ENCODE measurements at places on chromosomes 3 and 15.

DNA sequence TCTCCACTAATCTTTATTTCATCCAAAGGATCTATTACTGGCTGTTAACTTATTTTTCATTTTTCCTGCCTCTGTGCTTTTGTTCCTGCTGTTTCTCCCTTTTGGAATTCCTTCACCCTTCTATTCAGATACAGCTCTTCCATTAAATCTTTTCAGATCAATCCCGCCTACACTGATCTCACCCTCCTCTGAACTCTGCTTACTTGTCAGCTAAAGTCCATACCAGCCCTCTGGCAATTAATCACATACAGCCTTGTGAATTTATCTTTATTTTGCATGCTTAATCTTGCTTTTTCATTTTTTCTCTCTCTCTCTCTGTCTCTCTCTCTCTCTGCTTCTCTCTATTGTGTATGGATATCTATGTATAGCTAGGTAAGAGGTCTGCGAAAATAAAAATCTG, 100.8 kb upstream of the UMPS start:
- DNase-seq, result no peak

GRCh38 chr3:119073258-119074001, 38.8 kb upstream of the IGSF11 start:
- DNase-seq, result no peak

DNA sequence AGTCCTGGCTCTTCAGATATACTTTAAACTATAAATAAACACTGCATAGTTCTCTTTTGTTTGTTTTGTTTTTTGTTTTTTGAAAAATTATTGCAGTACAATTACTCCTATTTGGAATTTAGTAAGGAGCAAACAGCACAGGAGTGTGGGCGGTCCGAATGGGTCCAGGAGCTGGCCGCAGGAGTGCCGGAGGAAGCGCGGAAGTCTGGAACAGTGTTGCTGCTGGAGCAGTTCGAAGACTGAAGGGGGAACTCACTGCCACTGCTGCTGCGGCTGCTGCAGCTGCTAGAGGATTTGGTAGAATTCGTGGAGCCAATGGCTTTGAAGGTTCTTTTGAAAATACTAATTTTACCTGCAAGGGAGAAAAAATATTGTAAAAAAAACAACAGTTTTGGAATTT, 329.9 kb downstream of the ZNF385D start:
- DNase-seq, result no peak

- no peak for DNase-seq
These were observed 48.9 kb downstream of the FAIM start for GRCh38 chr3:138657508-138657907.

GRCh38 chr3:152902141-152902669, 67.3 kb downstream of the P2RY1 start:
- DNase-seq, result peak; percentile 2

DNA sequence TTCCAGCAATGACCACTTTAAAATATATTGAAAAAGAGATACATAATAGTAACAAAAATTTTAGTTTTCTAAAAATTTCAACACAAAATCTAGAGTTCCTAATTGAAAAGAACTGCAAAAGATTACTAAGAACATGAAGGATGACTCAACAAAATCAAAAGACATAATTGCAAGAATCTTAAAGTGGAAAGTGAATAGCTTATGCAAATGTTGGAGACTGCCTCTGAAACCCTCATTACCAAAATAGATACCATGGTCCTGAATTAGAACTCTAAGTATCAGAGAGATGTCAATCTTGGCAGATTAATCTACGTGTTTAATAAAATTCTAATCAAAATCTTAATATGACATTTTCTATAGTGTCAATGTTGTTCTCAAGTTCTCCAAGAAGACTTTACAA, 60.7 kb upstream of the SGO1 start:
- no peak for DNase-seq

DNA sequence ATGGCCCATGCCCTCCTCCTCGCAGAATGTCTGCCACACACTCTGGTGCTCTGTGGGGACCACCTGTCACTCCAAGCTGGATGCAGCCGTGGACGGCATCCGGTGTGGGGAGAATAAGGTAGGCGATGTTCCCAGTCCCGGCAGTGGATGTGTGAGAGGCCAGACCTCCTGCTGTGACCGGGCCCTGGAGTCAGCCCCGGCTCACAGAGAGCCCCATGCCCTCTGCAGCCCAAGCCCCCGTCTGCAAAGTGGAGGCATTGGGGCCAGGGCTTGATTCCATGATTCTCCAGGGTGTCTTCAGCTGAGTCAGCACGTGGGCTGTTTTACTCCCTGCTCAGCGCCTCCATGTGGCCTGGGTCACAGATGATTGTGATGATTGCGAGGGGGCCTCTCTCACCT, 32.2 kb downstream of the GOLGA6L10 start:
- no peak for DNase-seq

DNA sequence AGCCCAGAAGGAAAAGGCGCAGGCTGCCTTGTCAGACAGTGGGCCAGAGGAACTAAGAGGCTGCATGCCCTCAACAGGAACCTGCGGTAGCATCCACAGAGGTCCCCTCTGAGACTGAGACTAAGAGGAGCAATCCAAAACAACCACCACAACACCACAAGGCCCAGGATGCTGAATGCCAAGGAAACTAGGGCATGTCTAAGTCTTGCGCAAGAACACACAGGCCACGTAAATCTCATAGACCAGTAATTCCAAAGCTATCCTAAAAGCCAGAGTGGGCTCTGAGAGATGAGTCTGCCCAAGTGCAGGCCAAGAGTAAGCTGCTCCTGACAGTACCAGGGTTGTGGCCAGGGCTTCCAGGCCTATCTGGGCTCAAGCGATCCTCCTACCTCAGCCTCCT, 12.9 kb downstream of the MON1A start:
- DNase-seq, result peak; percentile 65

DNA sequence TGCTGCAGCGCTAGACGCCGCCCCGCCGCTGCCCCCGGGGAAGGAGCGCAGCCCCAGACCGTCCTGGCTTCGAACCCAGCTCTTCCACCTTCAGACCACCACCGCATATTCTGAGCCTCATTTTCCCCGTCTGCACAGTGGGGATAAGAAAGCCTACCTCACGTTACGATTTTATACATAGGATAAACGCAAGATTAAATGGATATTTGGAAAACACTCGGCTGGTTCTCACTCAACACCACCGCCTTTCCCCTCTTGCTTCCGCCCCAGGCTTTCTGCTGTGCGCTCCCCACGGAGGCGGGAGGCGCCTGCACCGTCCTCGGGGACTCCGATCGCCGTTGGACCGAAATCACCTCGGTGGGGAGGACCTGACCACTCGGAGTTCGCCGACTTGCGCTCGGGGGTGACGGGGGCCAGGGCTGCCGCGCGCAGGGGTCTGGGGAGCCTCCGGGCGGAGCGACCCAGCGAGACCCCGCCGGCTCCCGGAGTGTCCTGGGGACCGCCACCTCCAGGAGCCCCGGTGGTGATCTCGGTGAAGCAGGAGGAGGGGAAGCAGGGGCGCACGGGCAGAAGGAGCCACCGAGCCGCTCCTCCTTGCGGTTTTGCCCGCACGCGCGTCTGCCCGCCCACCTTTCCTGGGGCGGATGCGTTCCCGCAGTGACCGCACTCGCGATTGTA, 4.0 kb downstream of the FBXL22 start:
- peak; percentile 46 for DNase-seq

GRCh38 chr3:84967767-84968581, 9.2 kb downstream of the CADM2 start:
- DNase-seq, result no peak

DNA sequence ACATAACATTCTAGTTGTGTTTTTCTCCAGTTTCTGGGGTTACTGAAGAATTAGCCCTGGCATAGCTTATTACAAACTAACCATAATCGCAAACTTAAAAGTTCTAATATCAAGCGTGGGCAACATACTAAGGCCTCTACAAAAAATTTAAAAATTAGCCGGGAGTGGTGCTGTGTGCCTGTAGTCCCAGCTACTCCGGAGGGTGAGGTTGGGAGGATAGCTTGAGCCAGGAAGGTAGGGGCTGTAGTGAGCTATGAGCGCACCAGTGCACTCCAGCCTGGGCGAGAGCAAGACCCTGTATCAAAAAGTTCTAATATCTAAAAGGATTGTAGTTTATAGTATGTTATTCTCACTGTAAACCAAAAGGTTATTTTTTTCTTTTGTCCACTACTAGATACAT, 1.1 kb downstream of the OIP5 start:
- DNase-seq, result no peak

- DNase-seq, result peak; percentile 41
These were observed 270.2 kb upstream of the THBS1 start for GRCh38 chr15:39310633-39311032.

GRCh38 chr3:82561784-82562183, 800.3 kb upstream of the GBE1 start:
- no peak for DNase-seq

- peak; percentile 57 for DNase-seq
These were observed 448 bp downstream of the PLXNB1 start for GRCh38 chr3:48429317-48429959.

- no peak for DNase-seq
These were observed 13.1 kb upstream of the VIPR1 start for GRCh38 chr3:42489116-42489936.

- DNase-seq, result peak; percentile 71
These were observed 491.8 kb downstream of the SQOR start for GRCh38 chr15:46126581-46126980.

DNA sequence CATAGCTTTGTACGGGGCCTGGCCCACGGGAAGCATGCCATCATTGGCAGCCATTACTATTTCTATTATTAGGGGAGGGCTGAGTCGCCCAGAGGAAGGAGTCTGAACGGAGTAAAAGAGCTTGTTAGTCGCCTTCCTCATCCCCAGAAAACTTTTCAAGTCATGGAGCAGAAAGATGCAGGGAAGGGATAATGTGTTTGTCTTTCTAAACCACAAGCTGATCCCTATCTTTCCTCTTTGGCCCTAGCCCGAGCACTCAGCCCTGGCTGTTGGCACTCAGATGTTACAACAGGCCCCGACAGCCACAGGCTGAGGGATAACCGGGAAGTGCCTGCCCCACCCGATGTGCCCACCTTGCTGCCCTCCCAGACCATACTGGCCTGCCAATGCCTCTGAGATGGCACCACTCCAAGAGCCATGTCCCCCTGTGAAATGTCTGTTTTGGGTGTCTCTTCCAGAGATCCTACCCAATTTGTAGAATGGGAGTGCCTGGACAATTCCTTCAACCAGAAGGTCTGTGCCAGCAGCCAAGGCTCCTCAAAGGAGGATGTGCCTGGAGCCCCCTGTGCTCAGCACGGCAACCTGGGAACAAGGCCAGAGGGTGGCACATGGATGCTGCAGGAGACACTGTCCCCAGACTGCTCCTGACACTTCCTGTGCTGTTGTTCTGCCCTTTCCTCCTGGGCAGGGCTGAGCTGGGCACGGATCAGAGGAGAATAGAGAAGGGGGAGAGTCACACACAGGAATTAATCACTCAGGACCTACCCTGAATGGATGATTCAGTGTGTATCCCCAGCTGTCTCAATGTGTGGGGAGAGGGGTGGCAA, 10.8 kb downstream of the PAK6 start:
- DNase-seq, result peak; percentile 90

- DNase-seq, result no peak
These were observed 33.0 kb upstream of the ARL14 start for GRCh38 chr3:160643994-160644393.

DNA sequence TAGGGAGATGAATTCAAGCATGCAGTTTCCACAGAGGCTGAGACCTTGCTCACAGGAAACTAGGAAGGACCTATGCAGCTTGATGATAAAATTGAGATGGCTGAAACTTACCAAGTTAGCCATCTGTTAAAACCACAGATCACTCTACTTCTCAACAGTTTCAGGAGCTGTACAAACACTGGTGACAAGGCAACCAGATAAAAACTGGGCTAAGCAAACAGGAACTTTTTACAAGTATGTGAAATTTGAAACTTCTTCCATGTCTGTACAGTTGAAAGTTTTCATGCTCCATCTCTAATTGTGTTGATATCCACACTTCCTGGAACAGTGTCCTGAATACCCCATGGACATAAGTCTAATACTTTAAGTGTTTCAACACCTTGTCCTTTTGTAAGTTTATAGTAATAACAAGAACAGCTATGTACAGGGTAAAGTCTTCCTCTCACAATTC, 78.2 kb downstream of the FAIM start:
- peak; percentile 87 for DNase-seq

- no peak for DNase-seq
These were observed 178.8 kb downstream of the POTEB3 start for GRCh38 chr15:21261396-21261964.

- DNase-seq, result no peak
These were observed 33.1 kb downstream of the LPP start for GRCh38 chr3:188187053-188187452.

DNA sequence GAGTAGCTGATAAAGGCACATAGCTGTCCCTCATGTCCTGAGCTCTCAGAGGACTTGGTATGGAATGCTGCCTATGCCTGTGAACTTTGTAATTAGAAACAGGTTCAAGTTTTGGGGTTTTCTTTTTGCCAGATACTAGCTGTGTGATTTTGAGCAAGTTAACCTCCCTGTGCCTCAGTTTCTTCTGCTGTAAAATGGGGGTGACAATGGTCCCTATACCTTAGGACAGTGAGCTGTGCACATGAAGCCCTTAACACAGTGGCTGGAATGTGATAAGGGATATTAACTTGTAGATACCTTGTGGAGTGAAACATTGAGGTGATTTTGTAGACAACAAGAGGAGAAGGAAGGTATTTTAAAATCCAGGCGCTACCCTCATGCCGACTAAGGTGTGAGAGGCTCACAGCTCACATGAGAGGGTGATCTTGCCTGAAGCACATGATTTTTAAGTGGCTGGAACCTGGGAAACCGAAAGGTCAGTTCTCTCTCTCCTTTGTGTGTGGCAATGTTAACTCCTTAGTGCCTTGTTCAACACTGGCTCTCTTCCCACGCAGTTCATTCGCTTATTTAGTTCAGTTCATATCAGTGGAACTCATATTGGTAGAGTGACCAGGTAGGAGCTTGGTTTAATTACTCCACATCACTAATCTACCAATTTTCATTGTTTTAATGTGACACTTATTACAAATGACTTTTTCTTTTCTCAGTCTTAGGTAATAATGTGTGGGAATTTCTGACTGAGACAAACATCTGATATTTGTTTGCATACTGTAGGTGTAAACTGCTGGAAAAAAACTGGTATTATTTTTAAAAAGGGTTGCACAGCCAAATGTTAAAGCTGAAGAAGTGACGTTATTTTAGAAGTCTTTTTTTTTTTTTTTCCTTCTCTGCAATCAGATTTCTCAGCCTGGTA, 236.2 kb downstream of the ITPR1 start:
- no peak for DNase-seq

DNA sequence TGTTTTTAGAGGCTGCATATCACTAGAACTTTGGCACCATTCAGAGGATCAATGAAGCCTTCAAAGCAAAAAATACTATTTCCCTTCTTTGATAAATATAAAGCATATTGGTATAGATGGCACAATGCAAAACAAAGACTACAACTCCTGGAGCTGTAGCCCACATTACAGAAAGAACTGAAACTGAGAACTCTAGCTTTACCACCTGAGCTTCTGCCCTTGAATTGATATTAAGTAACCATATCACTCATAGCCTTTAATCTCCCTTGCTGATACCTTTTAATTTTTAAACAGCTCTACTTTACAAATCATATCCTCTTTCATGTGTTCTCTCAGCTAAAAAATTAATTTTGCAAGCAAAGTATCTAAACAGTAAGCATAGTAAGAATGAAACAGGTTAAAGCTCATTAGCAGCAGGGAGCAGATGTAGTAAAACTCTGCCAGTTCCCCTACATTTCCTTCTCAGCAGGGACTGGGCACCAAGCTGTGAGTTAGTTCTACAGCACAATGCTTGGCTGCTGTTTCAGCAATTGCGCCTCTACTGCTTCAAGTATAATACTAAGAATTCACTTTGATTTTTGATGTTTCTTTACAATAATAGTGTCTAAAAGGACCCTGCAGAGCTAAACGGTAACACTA, 97.9 kb upstream of the NANOGP8 start:
- DNase-seq, result no peak

- DNase-seq, result peak; percentile 33
These were observed 9.2 kb upstream of the EIF2B5 start for GRCh38 chr3:184126006-184126405.
